ENCODE measurements at places on chromosomes 6 and 20.

DNA sequence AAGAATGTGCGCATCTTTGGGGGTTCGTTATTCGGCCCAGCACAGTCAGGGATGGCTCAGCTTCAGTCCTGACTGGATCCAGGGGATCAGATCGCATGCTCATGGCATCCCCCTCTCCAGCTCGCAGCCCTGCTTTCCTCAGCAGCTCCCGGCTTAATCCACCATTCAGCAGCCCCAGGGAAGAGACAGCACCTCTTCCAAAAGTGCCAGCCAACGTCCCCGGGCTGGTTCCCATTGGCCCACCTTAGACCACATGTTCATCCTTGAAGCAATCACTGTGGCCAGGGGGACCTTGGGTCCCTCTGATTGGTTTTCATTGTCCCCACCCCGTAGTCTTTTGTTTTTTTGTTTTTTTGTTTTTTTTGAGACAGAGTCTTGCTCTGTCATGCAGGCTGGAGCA lies 188.7 kb downstream of the ZMYND8 start:
- no peak for DNase-seq

DNA sequence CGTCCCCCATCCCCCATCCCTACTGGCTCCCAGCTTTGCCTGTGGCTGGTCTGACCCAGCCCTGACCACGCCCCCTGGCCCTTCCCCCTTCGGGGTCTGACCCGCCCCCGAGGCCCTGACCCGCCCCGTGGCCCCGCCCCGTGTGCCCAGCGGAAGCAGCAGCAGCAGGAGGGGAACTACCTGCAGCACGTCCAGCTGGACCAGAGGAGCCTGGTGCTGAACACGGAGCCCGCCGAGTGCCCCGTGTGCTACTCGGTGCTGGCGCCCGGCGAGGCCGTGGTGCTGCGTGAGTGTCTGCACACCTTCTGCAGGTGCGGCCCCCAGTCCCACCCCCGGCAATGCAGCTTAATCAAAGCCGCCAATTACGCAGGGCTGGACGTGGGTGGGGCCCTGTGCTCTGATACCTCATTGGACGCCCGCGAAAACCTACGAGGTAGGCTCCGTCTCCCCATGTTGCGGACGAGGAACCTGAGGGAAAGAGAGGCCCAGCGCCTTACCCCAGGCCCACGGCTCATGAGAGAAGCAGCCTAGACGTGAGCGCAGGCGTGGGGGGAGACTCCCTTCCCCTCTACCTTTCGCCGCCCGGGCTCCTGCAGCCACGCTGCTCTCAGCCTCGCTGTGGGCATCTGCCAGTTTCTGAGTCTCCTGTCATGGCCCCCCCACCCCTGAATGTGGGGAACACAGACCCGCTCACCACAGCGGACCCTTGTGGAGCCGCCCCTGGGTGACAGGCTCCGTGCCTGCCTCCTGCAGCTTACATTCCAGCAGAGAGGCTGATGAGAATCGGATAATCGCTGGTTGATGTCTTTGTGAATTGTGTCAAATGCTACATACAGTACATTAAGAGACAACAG lies 12.8 kb downstream of the RBCK1 start:
- DNase-seq = no peak

DNA sequence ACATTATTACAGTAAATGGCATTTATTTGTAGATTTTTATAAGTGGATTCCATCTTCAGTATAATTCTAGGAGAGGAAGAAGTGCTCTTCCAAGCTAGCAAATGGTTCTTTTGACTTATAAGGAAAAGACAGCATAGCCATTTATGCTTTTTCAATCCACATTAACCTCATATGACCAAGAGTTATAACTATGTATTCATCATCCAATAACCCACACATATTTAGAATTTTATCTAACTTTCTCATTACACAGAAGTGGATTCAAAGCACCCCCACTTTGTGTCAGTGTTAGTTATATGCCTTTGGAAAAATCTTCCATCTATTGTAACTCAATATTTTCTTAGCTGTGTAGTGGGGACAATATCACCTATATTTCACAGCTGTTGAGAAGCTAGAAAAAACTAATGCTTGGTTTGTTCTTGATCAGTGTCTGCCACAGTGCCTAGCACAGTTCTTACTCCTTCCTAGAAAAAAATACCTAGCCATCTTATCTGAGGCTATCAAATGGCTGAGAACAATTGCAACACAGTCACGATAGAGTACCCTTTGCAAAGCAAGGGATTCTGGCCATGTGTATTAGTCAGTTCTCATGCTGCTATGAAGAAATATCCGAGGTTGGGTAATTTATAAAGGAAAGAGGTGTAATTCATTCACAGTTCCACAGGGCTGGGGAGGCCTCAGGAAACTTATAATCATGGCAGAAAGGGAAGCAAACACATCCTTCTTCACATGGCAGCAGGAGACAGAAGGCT lies 986.3 kb downstream of the TFAP2A start:
- no peak for DNase-seq

GRCh38 chr6:101011186-101011585 lies 130.1 kb upstream of the ASCC3 start:
- DNase-seq = no peak

DNA sequence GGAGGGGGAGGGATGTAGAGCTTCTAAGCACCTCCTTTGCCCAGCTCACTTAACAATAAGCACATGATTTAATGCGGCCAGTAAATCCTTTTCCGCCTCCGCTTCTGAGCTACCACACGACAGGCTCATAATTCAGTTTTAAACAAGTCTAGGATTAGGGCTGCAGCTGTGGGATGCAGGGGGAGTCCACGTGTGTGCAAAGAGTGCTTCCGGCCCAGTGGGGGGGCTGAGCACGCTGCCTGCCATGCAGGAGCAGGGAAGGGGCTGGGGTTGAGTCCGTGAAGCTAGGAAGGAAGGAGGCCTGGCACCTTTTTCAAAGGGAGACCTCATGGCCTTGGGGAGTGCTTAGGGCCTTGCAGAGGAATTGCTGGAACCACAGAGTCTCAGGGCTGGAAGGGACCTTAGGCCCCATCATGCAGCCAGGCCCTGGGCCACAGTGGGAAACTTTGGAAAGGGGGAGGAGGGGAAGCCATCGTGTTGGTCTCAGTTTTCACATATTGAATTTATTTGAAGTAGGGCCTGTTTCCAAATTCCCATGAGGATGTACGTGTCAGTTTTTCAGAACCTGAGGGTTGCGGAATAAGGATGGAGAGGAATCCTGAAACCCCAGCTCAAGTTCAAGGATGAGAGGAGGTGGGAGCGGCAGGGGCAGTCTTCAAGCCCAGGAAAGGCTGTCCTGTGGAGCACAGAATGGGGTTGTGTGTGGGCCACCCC lies 96.1 kb downstream of the VEGFA start:
- DNase-seq = peak; percentile 75

DNA sequence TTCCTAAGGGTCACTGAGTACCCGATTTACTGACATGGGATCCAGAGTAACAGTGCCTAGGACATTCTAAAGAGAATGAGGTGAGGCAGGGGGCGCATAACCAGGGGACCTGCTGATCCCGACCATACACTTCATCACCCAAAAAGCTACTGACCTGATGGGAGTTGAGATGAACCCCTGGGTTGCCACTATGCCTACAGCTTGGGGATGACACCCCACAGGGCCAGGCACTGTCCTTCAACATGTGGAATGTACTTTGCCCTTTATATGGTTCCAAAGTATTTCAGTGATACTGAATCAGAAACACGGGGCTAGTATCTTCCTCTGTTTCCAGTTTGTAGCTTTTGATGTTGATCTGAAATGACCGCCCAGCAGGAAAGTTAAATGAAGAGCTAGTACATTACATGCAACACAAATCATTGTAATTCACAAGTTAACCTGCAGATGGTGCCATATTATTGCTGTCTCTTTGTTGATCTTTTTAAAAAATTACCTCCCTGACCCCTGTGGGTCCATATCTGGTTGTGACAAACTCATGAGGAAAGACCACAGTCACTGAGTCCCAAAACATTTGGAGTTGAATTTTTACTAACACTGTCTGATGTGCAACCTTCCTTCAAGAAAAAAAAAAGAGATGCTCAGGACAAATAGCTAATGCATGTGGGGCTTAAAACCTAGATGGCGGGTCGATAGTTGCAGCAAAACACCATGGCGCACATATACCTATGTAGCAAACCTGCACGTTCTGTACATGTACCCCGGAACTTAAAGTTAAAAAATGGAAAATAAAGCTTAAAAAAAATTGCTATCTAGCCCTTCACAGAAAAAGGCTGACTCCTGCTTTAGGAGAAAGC lies 42.7 kb upstream of the GCNT2 start:
- peak; percentile 30 for DNase-seq

DNA sequence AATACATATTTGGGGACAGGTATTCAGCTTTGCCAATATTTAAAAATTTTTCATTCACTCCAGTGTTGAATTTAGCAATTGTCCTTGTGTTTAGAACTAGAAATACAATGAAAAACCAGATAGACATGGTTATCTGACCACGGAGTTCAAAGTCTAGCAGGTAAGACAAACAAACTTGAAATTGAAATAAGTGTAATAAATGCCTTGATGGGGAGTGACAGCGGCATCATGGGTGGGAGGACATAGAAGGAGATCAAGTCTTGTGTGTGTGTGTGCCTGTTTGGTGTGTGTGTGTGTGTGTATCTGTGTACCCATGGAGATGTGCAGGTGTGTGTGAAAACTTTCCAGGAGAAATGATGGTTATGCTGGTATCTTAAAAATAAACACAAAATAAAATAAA lies 750.0 kb upstream of the CITED2 start:
- no peak for DNase-seq

DNA sequence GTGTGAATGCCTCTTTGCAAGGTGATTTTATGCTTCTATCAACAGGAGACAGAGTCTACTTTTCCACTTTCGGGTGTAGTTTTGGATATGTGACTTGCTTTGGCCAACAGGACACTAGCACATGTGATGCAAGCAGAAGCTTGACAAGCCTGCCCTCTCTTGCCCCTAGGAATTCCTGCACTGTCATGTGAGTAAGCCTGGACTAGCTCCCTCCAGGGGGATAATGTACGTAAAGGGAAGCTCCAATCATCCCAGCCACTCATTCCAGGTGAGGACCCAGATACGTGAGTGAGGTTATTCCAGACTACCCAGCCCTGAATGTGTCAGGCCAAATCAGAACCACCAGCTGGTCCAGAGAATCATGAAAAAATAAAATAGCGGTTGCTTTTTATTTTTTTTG lies 33.3 kb downstream of the BEND3 start:
- DNase-seq = no peak

DNA sequence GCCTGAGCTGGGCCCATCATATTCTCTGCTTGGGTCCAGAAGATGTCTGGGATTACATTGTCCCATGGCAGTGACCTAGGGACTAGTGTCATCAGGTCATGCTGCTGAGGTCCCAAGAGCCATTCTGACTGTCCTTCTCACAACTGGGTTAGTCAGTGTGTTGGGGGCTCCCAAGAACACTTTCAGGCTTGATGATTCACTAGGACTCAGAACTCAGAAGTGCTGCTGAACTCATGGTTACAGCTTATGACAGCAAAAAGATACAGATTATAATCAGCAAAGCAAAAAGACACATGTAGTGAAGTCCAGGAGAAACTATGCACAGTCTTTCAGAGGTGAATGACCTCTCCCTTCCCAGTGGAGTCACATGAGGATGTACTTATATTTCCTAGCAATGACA lies 107.8 kb downstream of the SYNE1 start:
- no peak for DNase-seq
